Activated naive CD4-positive, alpha-beta T cell (primary cell): ENCODE measurements at places on chromosomes 6 and 20.

- DNase-seq = no peak
These were observed 370.7 kb upstream of the AGPAT4 start for GRCh38 chr6:161644521-161644920.

DNA sequence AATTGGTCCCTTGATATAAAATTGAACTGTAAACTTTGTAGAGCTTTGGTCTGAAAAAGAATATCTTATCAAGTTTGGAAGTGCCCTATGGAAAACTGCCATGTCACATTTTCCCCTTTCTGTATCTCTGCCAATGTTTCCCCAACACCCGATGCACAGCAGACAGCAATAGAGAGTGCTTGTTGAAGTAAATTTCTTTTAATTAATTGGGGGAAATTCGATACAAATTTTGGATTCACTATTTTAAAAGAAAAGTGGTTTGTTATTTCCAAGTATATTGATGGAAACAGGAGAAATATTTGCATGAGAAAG, 208.1 kb downstream of the OGFRL1 start:
- no peak for DNase-seq

DNA sequence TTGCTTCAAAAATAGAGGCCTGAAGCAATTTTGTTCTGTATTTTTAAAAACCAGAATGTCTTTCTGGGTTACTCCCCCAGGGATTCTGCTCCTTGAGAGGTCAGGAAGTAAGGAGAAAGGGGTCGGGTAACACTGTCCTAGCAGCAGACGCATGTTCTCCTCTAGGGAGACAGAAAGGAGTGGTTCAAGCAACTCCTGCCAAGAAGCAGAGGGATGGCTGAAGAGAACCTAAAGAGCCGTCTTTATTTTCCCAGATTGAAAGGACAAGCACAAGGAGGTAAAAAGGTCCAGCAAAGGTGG, 58.0 kb upstream of the SLC4A11 start:
- DNase-seq = no peak

GRCh38 chr6:137850816-137851602, 16.1 kb upstream of the TNFAIP3 start:
- no peak for DNase-seq

- no peak for DNase-seq
These were observed 8.2 kb upstream of the AHCY start for GRCh38 chr20:34311118-34312023.

DNA sequence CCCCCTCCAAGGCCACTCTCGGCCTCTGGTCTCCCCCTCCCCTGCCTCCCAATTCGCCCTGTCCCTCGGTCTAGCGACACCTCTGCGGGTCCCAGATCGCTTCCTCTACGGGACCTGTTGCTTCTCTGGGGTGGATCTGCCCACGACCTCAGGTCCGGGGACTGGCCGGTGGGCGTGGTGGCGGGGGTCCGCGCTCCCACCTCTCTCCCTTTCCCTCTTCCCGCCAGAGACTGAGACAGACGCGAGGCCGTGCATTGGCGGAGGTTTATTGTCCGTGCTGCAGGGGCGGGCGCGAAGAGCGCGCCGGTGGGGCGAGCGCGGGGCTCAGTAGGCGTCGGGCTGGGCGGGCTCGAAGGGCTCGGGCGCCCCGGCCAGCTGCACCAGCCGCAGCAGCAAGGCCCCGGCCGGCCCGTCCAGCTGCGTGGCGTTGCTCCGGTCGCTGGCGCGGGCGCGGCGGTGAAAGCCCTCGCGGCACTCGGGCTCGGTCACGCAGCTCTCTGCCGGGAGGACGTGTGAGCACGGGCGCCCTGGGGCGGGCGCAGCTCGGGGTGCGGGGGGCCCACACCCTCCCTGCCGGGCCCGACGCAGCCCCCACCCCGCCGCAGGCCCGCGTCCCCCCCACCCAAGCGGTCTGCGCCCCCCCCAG, 2.1 kb downstream of the AVP start:
- no peak for DNase-seq

GRCh38 chr20:61662968-61663331, 402.7 kb downstream of the TAF4 start:
- no peak for DNase-seq

DNA sequence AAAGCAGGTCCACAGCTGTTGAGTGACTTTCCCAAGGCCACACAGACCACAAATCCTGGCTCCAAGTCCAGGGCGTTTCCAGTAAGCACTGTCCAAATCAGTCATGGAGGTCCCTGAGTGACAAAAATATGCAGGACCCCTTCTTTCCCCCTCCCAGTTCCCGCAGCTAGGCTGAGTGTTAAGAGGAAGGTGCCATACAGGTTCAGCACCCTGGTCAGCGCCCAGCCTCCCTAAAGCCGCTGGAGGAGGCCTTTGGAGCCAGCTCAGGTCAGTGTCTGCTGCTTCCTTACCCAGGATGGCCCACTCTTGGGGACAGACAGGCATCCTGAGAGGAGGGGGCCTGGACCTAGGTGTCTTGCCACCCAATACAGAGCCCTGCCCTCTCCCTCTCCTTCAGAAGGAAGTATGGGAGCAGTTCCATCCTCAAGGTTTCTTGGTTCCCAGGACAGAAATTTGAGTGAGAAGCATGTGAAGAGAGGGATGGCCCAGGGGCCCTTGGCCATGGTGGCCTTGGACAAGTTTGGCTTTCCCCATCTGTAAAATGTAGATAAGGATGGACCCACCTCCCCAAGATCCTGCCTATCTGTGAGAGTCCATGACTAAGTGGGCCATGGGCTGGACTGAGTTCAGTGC, 13.2 kb downstream of the TMEM74B start:
- DNase-seq = peak; percentile 2

- no peak for DNase-seq
These were observed 80.1 kb downstream of the AIG1 start for GRCh38 chr6:143140767-143141166.

DNA sequence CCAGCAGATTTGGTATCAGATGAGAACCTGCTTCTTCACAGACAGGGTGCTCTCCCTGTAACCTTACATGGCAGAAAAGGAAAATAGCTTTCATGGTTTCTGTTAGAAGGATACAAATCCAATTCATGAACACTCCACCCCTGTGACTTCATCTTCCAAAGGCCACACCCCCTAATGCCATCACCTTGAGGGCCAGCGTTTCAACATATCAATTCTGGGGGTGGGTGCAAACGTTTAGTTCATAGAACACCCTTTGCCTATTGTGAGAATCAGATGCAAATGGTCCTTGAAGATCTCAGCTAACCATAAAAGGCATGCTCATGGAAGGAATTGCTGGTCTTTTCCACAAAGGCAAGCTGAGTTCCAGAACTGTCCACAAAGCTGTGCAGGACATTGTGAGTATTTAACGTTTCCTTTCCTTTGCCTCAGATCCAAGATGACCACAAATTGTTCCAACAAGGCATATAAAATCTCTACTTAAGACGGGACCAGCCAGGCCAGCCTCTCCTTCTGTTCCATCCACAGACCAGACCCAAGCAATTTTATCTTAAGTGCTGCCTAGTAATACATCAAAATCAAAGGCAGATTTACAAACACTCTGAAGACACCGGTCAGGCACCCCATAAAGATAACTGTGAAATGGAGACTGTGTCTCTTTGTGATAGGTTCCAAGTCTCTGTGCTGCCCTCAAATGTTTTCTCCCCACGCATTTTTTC, 34.7 kb upstream of the SSTR4 start:
- no peak for DNase-seq

GRCh38 chr6:47105469-47106178, 63.5 kb upstream of the ADGRF1 start:
- no peak for DNase-seq

GRCh38 chr6:21845018-21845417, 251.5 kb downstream of the SOX4 start:
- no peak for DNase-seq

DNA sequence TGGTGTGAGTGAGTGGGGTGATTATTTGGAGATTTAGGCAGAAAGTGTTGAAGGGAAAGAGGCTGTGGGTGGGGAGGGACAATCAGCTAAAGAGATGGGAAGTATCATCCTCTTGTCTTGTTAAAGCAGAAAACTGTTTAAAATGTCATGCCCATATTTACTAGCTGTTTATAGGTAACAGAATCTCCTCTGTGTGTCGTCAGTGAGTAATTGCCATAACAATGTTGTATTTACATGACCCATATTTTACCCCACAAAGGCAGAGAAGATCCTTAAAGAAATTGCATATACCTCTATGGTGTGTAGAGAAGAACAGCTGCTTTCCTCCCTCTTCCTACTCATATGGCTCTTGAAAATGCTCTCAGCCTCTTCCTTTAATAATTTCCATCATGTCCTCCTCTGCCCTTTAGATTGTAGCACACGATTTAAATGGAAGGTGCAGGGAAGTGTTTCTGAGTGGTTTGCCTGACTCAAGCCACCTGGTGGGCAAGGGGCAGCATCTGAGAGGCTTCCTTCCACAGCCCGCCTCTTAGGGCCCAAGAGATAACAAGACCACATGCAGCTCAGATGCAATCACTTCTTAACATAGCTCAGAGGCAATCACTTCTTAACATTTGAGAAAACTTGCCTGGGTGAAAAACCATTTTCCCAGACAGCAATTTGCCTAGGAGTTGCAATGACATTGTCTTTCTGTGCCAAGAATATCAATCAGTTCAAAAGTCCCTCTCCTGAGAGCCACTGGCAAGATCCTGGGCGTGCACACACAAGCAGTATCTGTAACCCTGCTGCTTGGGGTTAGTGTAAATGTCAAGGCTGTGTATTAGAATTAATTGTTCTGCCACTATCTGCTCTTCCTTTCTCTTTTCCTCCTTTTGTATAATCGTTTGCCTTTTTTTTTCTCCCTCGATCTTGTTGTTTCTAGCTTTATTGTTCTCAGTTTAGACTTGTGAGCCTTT, 44.1 kb upstream of the EDN1 start:
- no peak for DNase-seq

DNA sequence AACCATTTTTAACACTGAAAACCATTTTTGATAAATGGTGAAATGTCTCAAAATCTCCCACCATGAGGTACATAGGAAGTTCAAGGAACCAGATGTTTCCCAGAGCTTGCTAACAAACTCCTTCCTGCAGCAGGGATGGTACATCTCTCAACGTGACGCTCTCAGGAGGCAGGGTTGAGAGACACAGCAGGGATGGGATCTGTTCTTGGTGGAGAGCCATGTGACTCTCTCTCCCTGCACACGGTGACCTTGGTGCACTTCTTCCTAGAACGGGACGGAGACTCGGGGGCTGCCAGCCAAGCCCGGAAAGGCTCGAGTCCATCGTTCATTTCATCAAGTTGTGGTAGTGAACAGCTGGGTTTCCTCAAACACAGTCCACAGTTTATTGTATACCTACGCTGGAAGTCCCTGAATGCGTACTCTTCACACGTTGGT, 94.2 kb downstream of the FAM50B start:
- no peak for DNase-seq

- no peak for DNase-seq
These were observed 26.1 kb downstream of the NHLRC1 start for GRCh38 chr6:18096423-18096822.

DNA sequence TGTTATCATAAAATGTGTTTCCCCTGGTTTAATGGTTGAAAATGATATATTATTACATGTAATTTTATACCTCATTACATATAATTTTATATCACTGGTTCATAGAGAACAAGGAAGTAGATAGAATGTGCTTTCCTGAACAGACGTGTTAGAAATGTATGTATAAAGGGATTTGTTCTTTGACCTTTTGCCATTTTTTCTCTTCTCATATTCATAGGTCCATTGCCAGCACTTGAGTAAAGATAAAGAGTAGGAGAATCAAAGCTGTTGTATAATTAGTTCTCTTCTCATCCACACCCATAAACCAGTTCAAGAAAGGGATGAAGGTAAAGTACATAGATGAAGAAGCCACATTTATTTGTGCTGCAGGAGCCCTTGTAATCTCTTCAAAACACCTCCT, 46.7 kb downstream of the RNF217 start:
- DNase-seq = no peak

DNA sequence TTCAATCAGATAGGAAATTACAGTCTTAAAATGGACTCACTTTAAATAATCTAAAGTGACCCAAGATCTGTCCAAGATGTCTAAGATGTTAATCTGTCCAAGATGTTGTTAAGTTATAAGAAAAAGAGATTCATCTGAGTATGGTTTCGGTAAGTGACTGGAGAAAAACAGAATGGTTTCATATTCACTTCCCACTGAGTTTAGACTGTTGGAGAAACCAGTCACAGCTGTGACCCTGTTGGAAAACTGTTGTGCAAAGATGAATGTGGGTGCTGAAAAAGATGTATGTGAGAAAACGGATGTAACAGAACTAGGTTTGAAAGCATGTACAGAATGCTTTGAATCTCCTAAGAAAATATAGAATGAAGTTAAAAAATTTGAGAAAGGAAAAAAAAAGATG, 325.9 kb downstream of the COL12A1 start:
- DNase-seq = no peak

DNA sequence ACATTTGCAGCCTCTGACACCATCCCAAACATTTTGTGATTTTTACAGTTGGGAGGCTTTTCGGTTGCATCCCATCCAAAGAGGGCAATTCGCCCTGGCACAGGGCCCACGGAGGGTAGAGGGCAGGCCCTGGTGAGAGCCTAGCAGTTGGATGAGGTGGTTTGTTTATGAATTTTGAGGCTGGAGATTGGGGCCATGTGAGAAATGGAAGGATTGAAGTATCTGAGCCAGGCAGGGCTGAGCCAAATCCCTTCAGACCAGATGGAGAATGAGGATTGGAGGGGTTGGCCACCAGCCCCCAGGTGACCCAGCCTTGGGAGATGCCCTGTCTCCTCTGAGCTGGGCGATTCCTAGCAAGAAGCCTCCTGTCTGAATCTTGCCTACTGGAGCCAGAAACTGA, 52.6 kb upstream of the CCDC167 start:
- no peak for DNase-seq

- DNase-seq = no peak
These were observed 107.3 kb downstream of the TINAG start for GRCh38 chr6:54415517-54415916.

GRCh38 chr20:16205507-16205906, 367.7 kb downstream of the KIF16B start:
- DNase-seq = no peak

DNA sequence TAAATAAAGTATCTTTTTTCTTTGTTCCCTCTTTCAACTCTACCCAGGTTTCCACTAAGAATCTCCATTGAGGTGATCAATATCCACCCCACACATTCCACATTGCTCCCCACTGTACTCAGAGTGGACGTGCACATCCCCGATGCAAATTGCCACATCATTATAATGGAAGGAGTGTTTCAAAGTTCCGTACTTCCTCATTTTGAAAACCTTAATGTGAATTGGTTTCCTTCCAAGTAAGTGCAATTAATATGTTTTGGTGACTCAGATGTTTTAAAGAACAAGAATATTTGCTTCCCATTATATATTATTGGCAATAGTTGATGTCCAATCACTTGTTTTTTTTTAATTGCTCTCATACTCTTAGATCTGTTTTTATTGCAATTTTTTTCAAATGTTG, 463.6 kb downstream of the HACE1 start:
- no peak for DNase-seq

GRCh38 chr6:28945349-28945748, 21.6 kb upstream of the TRIM27 start:
- no peak for DNase-seq

- no peak for DNase-seq
These were observed 610.1 kb upstream of the ARID1B start for GRCh38 chr6:156167016-156167624.

GRCh38 chr20:43361526-43361925, 96.2 kb upstream of the SRSF6 start:
- no peak for DNase-seq
